ENCODE measurements at places on chromosomes 16 and 17.

DNA sequence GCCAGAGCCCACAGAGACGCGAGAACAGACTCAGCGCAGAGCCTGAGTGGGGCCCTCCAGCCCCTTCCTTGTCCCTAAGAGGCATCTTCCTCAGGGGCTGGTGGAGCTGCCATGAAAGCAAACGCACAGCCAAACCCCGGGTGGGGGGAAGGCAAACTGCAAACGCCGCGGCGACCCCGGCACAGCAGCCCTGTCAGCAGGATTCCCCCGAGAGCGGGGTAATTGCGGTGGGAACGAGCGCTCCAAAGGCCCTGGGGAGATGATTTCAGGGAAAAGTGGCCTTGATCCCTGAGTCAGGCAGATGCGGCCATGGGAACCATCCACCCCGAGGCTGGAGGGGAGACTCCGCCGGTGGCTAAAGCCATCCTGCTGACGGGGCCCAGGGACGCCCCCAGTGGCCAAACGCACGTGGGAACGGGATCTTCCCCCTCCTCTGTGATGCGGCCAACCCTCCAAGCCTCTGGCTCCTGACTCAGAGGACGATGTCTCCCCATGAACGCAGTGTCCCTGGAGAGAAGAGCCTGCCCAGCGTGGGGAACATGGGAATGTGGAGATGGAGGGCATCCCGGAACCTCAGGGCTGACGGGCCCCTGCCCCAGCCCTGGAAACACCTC, 25.1 kb downstream of the SLC7A5 start:
- no peak for DNase-seq

- no peak for DNase-seq
Observed at GRCh38 chr17:78279360-78279990, 48.0 kb downstream of the TMEM235 start.

- peak; percentile 16 for DNase-seq
Observed at GRCh38 chr17:13725288-13725990, 123.7 kb upstream of the HS3ST3A1 start.

DNA sequence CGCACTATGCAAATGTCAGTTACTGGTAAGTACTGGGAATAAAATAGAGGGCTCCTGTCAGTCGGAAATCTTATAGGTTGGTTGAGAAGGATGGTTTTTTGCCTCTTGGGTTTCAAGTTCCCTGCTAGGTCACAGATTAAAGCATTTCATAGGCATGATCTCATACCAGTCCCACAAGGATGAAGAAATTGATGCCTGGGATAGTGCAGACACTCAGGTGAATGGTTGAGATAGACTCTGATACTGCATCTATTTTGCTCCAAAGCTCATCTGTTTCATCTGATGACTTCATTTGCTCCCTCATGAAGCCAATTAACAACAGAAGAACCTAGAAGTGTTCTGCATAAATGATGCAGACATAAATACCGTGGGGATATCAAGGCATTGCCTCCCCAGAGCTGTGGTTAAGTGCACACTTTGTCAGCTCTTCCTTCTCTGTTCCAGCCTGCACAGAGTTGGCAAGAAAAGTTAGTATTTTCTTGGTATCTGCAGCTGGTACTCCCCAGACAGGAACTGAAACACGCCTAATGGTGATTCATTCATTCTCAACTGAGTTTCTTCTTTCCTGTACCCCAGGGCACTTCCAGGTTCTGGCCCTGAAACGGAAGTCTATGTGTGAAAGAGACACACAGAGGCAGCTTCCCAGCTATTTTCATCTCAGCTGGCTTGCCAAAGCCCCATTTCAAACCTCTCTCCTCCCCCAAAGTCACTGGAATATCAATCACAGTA, 418.3 kb upstream of the SALL1 start:
- peak; percentile 61 for DNase-seq

GRCh38 chr16:67977005-67977404, 3.3 kb downstream of the DPEP3 start:
- no peak for DNase-seq

GRCh38 chr17:27596096-27596495, 34.9 kb upstream of the LGALS9 start:
- DNase-seq, result no peak

- no peak for DNase-seq
Observed at GRCh38 chr17:7174603-7175326, 4.4 kb downstream of the ASGR1 start.

DNA sequence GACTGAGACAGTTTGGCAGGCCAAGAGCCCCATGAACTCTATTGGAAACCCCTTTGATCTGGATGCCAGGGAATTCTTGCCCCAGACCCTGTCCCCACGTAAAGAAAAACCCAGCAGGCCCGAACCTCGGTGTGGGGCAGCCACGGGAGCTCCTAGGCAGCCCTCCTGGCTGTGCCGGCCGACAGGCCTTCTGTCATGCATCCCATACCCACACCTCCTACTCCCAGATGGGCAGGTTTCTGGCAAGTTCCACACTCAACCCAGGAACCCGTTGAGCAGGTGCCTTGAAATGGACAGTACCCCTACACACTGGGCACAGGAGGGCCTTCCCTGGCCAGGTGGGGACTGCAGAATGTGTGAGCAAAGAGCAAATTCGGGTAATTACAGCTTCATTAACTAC, 23.6 kb upstream of the ATP2C2 start:
- no peak for DNase-seq

DNA sequence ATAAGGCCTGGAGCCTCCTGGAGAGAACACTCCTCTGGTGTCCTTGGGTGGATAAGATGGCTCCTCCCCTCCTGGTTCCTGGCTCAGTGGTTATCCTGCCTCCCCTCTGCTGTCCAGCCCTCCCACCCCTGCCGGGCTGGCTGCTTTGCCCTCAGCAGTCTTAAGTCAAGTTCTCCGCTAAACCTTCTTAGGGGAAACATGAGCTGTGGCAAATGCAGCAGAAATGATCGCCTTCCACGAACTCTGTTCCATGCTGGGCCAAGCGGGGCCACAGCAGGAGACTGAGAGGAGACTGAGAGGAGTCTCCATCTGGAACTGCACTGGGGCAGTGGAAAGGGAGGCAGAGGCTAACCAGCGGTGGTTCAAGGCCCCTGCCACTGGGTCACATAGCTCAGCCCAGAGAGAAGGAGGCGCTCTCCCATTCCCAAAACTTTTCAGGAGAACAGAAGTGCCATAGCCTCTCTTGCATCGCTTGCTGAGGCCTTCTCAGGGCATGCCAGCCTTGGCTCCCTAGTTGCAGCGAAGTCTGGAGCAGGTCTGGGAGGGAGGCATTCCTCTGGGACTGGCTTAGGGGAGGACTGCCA, 26.9 kb downstream of the TNS4 start:
- no peak for DNase-seq

GRCh38 chr17:44997733-44998520, 29.8 kb upstream of the C1QL1 start:
- DNase-seq, result no peak

DNA sequence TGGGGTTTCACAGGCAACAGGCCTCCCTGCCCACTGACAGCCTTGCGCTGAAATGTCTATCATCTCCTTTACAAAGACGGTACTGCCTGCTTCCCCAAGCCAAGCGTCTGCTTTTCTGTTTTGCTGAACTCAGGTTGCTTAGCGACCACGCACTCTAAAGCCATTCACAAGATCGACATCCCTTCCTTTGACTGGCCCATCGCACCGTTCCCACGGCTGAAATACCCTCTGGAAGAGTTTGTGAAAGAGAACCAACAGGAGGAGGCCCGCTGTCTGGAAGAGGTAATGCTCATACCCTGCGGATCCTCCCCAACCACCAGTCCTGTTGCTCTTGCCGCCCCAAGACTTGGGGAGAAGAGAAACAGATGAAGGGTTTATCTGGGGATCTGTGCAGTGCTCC, 28.7 kb downstream of the TMEM186 start:
- DNase-seq, result no peak

DNA sequence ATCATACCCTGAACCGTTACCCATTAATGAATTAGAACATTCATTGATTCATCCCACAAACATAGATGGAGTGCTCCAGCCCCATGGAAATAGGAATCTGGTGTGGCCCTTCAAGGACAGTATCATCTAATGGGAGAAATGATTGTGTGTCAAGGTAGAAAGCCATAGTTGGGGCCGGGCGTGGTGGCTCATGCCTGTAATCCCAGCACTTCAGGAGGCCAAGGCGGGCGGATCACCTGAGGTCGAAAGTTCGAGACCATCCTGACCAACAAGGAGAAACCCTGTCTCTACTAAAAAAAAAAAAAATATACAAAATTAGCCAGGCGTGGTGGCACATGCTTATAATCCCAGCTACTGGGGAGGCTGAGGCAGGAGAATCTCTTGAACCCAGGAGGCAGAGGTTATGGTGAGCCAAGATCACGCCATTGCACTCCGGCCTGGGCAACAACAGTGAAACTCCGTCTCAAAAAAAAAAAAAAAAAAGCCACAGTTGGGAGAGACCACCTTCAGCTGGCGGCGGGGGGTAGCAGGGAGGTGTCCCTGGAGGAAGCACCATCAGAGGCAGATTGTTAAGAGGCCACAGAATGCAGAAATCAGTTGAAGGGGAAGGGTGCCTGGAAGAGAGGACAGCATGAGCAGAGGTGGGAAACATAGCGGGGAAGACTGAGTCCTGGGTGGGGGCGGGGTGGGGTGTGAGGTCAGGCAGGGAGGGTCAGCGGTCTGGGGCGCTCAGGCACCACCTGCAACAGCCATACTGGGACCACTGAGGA, 60.0 kb downstream of the USP22 start:
- no peak for DNase-seq

- DNase-seq, result no peak
Observed at GRCh38 chr17:59696682-59697277, 10.4 kb downstream of the PTRH2 start.

GRCh38 chr16:89458967-89459366, 31.4 kb downstream of the ANKRD11 start:
- DNase-seq, result no peak

- peak; percentile 90 for DNase-seq
Observed at GRCh38 chr16:24980077-24980793, 34.9 kb downstream of the ARHGAP17 start.

DNA sequence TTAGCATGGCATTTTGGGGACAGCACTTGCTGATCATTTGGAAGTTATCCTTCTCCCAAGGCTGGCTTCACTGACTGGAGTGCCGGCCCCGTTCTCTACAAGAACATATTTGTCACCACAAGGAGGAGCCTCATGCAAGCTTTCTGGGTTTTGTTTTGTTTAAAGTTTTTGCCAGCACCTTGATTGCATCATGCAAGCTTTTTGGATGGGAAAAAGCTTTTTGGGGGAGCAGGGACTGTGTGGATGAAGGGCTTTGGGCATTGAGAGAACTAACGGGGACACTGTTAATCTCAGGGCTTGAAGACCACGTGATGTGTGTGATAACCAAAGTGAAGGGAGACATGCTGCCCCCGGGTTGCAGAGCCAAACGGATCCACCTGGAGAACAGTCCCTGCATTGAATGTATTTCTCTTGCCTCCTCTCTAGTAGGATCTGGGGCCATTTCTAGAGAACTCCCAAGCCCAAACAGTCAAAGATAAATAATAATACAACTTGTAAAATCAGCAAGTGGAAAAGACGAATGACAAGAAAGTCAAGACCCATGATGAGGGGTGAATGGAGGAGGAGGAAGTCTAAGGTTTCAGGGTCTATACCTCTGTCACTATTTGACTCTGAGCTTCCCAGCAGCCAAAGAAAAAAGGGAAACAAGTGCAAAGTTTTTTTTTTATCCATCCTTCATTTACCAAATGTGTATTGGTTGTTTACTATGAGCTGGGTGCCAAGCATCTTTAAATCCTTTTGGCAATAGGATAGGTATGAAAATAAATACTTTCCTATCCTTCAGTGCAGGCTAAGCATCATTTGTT, 17.2 kb downstream of the TMEM114 start:
- peak; percentile 39 for DNase-seq

DNA sequence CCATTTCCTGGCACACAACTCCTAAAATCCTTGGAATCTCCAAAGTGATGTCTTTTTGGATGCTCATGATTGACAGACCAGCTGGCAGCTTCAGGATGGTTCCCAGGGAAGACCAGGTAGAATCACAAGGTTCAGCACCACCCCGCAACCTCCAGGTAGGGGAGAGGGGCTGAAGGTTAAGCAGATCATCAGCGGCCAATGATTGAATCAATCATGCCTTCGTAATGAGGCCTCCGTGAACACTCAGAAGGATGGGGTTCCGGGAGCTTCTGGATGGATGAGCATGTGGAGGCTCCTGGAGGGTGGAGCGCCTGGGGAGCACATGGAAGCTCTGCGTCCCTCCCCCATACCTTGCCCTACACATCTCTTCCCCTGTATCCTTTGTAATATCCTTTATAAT, 185.9 kb downstream of the SEC14L1 start:
- no peak for DNase-seq

GRCh38 chr17:31663576-31663975, 195.5 kb downstream of the COPRS start:
- no peak for DNase-seq
